IPS-NIHi11 (cell line): ENCODE measurements at places on chromosomes 7 and 10.

- DNase-seq = no peak
These were observed 96.3 kb upstream of the DDC start for GRCh38 chr7:50661345-50662040.

DNA sequence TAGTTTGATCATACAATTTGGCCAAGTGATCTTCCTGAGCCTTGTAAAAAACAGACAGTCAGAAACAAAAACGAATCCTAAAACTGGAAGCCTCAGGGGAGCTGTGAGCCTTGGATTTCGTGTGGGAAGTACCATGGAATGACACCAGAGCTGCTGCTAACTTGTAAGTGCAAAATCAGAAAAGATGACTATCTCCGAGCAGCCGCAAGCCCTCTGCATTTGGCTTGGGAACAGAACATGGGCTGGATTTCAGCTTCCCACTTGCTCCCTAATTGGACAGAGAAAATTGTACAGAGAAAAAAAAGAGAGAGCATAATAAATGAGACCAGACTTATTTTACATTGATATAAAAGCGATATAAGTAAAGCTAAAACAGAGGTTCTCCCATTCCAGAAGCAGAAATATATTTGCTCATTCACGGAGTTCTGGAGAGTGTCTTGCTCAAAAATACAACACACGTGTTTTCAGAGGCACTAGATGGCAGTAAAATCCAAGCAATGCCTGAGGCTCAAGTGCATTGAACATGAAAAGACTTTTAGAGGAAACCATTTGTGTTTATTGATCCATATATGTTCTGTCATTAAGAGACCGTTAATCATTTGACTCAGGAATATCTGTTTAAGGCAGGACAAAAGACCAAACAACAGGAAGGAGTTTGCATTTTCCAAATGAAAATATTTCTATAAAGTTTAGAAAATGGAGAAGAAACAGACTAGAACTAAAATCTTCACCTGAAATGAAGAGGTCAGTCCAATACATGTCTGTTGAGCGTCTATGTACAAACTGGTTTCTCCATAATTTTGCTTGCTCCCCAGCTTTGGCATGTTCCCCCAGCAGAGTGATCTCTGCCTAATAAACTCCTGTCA is 78.3 kb upstream of the SLC26A5 start:
- peak; percentile 12 for DNase-seq

DNA sequence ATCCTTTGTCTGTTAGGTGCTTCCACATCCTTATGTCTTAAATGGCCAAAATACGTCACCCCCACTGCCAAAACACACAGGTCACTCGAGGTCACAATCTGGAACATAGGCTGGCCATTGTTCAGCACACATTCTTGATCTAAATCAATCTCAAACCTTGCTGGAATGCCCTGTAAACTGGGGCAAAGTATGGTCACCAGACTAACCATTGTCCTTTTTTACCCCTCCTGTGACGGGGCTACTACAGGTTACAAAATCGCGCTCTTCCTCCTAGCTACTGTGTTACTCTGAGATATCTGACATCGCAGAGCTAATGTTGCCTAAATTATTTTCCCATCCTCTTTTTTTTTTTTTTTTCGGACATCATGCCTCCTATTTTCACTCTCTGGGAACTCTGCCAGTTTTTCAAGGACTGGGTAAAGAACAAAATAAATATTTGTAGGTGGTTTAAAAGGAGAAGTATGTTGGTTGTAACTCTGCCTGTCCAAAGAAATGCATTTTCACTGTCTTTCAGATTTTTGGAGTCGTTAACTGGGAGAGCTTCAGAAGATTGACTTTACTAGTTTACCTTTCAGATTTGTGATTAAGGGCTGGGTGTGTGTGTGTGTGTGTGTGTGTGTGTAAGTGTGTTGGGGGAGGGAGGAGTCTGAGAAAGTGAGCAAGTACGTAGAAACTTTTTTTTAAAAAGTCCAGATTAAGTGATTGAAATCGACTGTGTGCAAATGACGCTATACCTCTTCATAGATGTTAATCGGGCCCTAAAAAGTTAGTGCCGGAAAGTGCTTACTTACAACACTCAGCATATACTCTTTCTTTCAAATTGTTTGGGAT is 942 bp upstream of the KIAA1217 start:
- DNase-seq = no peak

GRCh38 chr7:147519062-147519461 is 1071.5 kb upstream of the C7orf33 start:
- peak; percentile 55 for DNase-seq

DNA sequence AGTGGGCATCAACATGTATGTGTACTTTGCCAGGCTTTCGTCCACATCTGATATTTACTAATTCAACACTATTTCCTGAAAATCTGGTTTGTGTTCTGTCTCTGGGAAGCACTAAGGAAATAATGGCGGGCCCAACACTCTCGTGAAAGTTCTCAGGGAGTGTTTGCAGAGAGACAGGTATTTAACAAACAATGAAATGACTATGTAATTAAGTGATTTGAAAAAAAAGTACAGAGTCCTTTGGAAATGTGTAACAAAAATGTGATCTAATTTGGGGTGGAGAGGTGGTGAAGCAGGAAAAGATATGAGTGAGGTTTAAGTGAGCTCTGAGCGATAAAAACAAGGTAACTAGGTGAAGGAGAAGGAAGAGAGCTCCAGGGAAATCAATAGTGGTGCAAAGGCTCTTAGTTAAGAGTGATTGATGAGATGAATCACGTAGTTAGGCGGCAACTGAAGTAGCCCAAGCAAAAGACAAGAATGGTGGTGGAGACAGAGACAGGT is 95.3 kb upstream of the DNAJB12 start:
- no peak for DNase-seq

DNA sequence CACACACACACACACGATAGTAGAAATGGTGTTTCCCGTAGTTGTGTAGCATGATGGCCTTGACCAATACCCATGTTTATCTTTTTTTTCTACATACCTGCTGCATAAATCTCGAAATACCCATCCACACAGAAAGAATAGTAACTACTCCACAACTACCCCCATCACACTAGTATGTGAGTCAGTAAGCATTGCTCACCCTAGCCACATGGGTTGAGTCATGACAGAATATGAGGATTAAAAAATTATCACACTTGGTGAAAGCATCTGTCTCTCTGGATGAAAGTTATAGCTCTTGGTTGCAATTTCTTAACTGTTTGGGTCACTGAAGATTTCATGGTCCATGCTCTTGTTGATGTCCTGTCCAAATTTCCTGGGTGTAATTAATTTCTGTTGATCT is 103.4 kb upstream of the MDFIC start:
- DNase-seq = no peak

DNA sequence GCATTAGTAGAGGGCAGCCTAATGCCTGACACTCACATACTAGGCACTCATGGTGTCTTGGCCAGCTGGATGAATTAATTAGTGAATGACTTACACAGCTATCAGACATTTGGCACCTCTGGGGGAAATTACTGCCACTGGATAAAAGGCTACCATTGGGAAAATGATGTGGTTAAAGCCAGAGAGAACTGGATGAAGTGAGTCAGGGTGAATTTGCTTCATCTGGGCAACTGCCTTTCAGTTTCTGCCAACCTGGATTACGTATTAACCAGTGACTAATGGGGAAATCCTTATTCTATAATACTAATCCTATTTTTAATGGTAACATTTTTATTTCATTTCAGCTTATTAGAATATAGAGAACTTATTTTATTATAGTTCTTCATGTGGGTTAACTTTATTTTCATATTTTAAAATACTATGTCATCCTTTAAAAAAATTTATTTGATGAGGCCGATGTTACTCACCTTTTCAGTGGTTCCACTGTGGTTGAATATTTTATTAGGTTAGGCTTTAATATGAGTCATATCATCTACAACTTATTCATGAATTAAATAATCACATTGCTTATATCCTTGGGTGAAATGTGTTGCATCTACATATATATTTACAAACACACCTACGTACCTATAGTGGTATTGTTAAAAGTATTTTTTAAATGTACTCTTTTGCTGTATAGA is 85.6 kb upstream of the CAPZA2 start:
- no peak for DNase-seq

DNA sequence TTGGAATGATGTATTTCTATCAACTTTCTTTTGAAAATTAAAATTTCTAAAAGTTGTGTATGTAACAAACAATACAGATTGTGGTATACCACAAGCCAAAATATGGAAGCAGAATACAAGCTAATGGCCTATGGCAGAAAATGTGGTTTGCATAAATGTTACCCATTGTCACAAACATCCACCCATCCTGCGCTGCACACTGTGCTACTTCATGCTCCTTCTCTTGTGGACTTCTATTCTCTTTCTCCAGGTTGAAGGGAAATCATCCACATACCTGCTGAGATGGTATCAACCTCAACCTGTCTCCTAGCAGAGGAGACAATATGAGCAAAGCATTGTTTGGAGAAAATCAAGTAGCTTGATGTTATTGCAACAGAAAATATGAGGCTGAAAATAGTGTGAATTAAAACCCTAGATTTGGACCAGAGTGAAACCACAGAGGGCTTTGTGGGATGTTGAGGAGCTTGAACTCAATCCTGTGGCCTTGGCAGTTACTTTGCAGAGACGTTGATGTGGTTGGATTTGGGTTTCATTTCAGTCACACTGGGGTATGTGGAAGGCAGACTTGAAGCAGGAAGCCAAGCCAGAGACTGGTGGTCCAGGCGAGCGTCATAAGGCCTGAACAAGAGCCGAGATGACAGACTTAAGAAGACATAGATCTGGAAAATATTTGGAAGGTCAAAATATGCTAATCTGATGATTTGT is 63.8 kb downstream of the ICA1 start:
- no peak for DNase-seq

DNA sequence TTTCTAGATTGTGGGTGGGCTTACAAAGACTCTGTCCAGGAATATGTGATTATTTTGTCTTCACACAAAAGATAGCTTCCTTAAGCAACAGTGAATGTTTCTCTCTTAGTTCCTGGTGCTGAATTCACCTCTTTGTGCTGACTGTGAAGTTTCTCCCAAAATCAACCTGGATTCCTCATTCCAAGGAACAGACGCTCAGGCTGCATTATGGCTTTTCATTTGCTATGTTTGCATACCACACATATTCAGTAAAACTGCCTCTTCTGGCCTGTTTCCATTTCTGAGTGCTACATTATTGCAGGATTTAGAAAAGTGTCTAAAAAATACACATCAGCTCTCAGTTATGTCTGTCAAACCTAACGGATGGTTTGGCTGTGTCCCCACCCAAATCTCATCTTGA is 21.5 kb downstream of the MACROH2A2 start:
- DNase-seq = no peak

DNA sequence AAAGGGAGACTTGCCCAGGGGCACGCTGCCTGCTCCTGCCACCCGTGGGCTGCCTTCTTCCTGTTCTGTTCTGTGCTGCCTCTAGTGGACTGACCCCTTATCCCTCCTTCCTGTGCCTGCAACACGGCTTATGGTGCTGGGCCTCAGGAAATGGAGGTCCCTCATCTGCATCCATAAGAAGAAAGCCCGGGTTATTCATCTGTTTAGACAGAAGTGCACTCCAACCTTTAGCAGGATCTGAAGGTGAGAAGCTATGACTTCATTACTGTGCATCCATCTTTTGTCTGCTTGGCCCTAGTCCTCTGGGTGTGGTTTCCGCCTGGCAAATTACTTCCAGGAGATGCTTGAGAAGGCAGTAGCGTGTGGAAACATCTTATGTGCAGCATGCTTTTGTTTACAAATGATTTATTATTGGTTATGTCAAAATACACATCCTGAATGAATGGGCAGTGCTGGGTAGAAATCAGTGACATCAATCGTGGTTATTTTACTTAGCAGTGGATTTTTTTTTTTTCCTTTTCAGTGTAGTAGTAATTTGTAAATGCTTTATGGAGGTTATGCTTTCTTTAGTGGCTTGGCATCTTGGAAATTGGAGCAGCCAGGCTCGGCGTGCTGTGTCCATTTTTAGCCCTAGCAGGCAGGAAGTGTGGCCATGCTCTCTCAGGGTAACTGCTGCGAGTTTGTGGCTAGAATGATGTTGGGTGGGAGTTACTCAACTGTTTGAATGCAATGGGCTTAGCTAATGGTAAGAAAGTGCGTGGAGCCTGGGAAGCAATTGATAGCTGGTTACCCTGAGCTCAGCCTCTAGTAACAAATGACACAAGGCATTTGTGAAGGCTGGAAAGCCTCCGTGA is 12.7 kb downstream of the PTPRE start:
- DNase-seq = peak; percentile 60

GRCh38 chr10:92081641-92082040 is 158.1 kb downstream of the BTAF1 start:
- DNase-seq = no peak
